ENCODE measurements at places on chromosomes 7 and 10.

- no peak for DNase-seq
These were observed 819.4 kb downstream of the MAGI2 start for GRCh38 chr7:78634093-78634492.

- DNase-seq, result no peak
These were observed 51.4 kb upstream of the LYZL2 start for GRCh38 chr10:30680908-30681307.

GRCh38 chr7:47932016-47932415 lies 16.2 kb downstream of the PKD1L1 start:
- no peak for DNase-seq

DNA sequence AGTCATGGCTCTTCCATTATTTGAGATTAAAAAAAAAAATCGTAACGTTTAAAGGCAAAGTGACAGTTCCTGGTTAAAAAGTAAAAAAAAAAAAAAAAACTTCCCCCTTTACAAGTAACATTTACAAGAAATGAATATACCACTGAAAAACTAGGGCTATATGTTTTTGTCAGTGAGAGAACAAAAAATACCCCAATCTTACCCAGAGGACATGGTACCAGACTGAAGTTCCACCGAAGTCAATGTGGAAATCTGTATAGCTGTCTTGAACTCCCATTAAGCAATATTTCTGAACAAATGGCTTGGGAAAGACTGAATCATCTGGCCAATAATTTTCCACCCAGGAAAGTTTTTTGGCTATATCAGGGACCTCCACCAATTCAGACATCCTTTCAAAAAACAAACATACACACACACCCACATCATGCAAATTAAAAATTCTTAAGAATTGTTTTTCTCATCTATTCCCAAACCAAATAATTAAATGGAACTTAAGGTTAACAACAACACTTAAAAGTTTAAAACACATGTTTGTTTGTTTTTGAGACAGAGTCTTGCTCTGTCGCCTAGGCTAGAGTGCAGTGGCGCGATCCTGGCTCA lies 50.2 kb downstream of the KDM7A start:
- DNase-seq, result no peak

DNA sequence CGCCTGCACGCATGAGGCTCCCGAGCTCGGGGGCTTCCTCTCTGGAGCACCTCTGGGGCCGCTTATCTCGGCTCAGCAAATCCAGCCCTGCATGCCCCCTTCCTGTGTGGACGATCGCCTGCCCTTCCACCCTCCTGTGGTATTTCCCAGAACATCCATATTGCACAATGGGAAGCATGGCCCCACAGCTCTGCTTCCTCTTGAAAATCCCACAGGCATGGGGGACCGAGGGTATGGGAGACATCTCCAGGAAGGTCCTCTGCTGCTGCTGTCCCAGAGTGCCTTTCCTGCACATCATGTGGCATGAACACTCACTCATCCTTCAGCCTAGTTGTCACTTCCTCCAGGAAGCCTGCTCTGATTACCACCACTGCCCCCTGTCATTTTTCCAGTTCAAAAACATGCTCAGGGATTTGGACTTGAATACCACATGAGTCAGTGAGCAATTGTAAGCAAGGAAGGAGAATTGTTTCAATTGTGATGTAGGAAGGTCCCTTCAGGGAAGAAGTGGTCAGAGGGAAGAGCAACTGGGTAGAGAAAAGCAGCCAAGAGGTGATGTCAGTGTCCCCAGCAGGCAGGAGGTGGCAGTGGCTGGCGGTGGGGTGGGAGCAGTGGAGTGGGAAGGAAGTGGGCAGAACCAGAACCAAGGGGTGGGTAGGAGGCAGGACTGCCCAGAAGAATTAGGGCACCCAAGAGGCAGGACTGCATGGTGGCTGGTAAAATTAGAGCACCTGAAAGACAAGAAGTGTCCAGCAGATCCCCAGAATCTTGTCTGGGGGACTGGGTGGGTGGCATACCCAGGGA lies 67.5 kb upstream of the ZMIZ1 start:
- no peak for DNase-seq

GRCh38 chr7:43291789-43292188 lies 179.3 kb downstream of the HECW1 start:
- DNase-seq, result no peak

DNA sequence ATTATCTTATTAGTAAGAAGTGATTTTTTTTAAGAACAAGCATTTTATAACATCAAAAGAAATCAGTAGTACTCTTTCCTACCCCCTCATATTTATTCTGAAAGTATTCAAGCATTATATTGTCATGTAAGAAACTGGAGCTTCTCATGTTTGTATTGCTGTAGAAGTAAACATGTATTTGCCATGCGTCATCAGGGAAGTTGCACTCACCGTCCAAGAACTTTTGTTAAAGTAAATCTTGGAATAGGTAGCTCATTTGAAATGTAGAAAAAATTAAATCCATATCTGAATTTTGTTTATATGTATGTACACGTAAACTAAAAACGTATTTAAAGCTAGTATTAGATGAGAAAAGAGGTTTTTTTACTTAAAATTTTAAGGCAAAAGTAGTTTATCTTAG lies 96.8 kb downstream of the PTEN start:
- DNase-seq, result no peak

- DNase-seq, result no peak
These were observed 8.9 kb upstream of the TRIM8 start for GRCh38 chr10:102635377-102635776.

GRCh38 chr7:29364661-29365060 lies 170.1 kb downstream of the CHN2 start:
- no peak for DNase-seq

GRCh38 chr10:366186-366585 lies 230.9 kb downstream of the ZMYND11 start:
- DNase-seq, result no peak

GRCh38 chr10:61271127-61271780 lies 181.9 kb downstream of the TMEM26 start:
- DNase-seq, result no peak

- DNase-seq, result peak; percentile 61
These were observed at the start of gene CELF2 for GRCh38 chr10:11017570-11018431. CELF2 (plus strand) TSS chr10:11017872; CDS start chr10:11018090, 218 bp downstream.

- no peak for DNase-seq
These were observed 7.4 kb upstream of the CYCS start for GRCh38 chr7:25132430-25132829.
